ENCODE measurements at places on chromosomes 1 and 21.

- DNase-seq, result no peak
These were observed 125.9 kb upstream of the VAMP3 start for GRCh38 chr1:7644961-7645750.

DNA sequence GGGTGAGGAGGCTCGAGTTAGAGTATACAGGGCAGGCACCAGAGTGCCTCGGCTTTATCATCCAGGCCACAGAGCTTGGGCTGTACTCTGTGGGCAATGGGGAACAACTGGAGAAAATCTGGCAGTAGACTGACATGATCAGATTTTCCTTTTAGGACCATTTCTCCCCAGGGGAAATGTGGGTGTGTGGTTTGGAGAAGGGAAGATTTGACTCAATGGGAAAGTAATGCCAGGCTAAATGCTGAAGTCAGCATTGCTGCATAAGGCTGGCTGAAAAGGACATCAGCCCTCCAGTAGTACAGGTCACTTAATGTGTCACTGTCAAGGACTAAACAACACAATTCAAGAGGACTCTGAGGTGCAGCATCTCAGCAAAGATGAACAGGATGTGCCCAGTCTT, 5.0 kb downstream of the FYB2 start:
- no peak for DNase-seq

DNA sequence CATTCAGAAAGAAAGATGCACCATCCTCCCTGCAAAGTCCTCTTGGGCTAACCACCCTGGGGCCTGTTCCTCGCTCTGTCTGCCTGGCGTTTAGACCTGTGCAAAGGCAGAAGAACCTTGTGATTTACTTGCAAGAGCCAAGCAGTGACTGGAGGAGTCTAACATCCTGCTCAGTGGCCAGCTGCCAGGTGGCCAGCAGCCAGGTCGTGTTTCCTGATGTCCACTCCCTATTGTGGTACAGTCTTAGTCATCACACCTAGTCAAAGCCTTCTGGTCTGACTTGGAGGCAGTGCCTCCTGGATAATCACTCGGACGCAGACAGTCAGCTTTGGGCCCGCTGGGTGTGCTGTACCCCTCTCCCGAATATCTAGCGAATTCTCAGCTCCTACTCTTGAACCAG, 118.1 kb downstream of the PGBD5 start:
- DNase-seq, result no peak

GRCh38 chr1:116329524-116330341, 43.3 kb upstream of the ATP1A1 start:
- peak; percentile 44 for DNase-seq

DNA sequence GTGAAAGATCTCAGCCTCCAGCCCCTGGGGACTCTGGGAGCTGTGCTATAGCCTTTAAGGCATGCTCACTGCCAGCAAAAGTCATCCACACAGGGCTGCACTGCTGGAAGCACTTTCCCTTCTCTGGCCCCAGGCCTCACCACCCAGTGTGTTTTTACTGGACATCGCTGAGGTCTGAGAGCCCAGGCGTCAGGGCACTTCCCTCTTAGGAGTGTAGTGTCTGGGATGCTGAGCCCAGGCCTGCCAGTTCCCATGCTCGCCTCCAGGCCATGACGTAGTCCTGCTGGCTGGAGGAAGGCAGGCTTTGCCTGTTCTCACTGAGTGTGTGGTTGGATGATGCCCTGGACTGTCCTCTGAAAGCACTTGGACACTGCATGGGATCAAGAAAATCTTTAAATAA, 101.2 kb downstream of the GDAP2 start:
- no peak for DNase-seq

DNA sequence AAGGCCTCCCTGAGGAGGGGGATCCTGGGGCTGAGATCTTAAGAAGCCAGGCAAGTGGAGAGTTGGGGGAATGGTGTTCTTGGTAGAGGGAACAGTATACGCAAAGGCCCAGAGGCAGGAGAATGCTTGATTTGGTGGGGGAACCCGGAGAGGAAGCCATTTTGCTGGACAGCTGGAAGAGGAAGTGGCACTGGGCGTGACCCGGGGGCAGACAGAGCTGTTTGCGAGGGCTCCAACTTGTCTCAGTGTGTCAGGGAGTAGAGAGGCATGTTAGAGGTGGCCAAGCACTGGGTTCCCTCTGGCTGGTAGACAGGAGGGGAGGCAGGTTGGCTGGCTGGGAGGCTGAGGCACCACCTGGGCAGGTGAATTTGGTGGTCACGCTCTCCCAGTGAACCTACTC, 96.3 kb upstream of the ACTL8 start:
- no peak for DNase-seq

- DNase-seq, result no peak
These were observed 40.6 kb upstream of the DIPK1A start for GRCh38 chr1:93001893-93002292.

DNA sequence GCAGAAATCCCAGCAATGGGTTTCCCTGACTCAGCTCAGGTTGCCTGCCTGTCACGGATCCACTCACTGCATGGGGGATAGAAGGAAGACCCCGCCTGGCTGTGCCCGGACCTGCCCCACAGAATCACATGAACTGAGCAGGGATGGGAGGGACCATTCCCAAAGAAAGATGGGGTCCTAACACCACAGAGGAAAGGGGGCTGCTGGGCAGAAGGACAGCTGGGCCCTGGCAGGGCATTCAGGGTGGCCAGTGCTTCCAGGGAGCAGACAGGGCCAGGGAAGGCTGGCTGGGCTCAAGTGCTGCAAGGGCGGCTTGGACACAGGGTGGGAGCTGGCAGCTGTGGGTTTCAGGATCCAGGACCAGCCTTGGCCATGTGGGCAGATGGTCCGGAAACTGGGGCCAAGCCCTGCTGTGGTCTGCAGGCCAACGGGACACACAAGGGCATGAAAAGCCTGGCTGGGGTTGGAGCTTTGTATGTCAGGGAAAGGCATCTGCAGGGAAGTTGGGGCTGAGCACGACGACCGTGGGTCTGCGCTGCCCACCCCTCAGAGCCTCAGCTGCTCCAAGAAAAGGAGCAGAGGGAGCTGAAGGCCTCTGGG, 723.9 kb downstream of the PTPRU start:
- no peak for DNase-seq

- no peak for DNase-seq
These were observed 54.7 kb downstream of the NDUFS5 start for GRCh38 chr1:39080831-39081270.

- DNase-seq, result no peak
These were observed 403.9 kb downstream of the PCP4 start for GRCh38 chr21:40271164-40271563.

DNA sequence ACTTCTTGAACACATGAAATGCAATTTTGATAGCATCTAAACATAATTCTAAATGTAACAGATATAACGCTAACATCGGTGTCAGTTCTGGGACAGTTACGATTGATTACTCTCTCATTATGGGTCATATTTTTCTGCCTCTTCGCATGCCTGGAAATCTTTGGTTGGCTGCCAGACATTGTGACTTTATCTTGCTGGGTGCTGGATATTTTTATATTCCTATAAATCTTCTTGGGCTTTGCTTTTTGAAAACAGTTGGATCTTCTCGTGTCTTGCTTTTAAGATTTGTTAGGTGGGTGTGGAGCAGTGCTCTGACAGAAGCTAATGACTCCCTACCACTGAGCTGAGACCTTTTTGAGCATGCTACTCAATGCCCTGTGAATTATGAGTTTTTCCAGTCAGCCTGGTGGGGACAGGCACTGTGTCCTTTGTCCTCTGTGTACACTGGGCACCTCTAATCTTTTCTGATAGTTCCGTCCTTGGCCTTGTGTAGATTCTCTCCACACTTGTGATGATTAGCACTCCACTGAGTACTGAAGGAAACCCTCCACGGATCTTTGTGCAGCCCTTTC, 28.0 kb upstream of the EDARADD start:
- DNase-seq, result no peak

GRCh38 chr1:12383001-12383400, 153.2 kb downstream of the VPS13D start:
- no peak for DNase-seq

DNA sequence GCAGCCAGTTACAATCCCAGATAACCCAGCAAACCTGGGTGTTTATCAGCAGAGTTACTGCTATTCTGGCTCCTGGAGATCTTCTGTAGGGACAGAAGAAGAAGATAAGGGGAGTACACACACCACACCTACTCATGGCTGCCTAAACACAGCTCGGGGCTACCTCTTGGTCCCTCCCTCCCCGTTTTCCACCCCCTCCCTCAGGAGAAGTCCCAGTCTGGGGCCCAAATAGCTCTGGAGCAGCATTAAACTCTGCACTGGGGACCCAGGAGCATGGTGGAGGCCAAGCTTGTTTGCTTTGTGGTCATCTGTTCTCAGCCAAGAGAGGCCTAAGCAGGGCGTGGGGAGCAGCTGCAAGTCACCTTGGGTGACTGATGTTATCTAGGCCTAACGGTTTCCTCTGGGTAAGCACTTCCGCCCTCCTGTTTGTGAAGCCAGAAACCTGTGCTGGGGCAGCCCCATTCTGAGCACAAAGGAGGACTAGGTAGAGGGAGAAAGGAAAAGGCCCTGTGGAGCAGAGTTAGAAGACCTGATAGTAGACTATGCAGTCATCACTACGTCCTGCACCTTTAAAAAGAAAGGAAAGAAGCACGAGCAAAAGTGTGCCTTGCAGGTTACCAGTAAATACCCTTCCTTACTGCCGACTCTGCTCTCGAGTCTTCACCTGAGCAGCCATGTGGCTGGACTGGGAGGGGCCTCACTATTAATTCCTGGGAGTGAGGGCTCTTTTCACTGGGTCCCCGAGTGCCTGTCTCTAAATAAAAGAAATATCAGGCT, 2.0 kb upstream of the RCSD1 start:
- DNase-seq, result no peak

GRCh38 chr1:212301580-212301979, 16.4 kb downstream of the PPP2R5A start:
- no peak for DNase-seq

DNA sequence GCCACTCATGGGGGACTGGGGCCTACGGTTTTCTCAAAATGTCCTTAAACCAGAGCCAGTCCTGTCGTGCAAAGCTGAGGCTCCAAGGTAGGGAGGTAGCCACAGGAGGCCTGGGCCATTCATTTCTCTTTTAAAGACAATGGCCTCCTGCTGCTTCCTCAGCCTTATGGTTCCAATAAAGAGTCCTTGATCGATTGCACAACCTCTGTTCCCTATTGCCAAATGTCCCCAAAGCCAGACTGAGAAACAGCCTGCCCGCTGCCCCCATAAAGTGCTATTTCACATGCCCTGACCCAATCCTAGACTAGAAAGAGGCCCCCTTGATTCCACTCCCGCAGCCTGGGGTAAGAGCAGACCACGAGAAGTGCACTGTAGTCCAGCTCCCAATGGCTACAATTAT, 166.7 kb downstream of the CLIC6 start:
- no peak for DNase-seq

DNA sequence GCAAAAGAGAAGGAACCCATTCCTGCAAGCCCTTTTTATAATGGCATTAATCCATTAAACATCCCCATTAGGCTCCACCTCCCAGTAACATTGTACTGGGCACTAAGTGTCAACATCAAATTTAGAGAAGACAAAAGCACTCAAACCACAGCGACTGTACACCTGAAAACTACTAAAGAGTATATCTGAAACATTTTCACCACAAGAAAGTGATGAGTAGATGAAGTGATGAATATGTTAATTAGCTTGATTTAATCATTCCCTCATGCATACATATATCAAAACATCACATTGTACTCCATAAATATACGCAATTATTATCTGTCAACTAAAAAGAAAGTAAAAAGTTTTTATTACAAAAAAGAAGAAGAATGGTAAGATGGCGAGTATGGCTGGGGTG, 26.4 kb downstream of the ACP6 start:
- DNase-seq, result no peak

- no peak for DNase-seq
These were observed 249.3 kb downstream of the ATG4C start for GRCh38 chr1:63033211-63033610.

DNA sequence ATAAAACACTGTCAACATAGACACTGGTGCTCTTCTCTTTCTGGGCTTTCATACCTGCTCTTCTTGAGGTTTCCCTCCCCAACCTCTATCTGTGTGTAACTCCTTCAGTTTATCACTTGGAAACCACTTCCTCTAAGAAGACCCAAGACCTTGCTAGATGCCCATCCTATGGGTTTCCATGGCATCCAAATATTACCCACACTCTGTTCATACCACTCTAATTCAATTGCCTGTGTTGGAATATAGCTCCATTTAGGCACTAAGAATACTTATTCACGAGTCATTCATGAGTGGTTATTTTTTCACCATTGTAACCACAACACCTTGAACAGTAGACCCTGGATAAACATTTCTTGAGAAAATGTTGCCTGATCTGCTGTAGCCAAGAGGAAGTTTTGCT, 231.1 kb upstream of the SGIP1 start:
- no peak for DNase-seq

- no peak for DNase-seq
These were observed 39.9 kb upstream of the TP53BP2 start for GRCh38 chr1:223885614-223886013.

GRCh38 chr1:201253411-201253810, 29.9 kb upstream of the PKP1 start:
- no peak for DNase-seq

DNA sequence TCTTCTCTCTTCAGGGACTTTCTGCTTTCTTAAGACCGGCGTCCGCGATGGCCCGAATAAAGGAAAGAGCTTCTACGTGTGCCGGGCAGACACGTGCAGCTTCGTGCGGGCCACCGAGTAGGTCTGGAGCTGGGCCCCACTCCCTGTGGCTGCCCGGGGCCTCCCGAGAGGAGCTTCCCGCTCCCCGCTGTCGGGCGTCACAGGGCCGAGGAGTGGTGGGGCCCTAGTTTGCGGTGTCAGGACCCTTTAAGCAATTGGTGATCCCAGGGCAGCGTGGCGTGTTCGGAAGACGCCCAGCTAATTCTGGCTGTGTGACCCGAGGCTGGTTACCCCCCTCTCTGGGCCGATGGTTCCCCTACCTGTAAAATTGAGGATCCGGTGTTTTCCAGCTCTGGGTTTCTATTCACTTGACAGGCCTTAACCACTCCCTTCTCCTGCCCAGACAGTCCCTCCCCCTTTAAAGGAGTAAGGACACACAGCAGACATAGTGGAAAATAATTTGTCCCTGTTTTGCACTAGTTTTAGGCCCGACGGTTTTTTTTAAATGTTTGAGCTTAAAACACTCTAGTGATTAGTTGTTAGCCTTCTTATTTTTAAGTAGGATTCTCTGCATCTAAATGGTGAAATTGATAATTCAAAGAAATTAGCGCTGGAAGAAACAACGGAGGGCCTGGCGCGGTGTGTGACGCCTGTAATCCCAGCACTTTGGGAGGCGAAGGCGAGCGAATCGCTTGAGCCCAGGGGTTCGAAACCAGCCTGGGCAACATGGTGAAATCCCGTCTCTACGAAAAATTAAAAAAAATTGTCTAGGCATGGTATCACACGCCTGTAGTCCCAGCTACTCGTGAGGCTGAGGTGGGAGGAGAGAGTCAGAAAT, 553 bp downstream of the TTF2 start:
- no peak for DNase-seq

GRCh38 chr1:2208309-2209239, 14.0 kb upstream of the FAAP20 start:
- no peak for DNase-seq

DNA sequence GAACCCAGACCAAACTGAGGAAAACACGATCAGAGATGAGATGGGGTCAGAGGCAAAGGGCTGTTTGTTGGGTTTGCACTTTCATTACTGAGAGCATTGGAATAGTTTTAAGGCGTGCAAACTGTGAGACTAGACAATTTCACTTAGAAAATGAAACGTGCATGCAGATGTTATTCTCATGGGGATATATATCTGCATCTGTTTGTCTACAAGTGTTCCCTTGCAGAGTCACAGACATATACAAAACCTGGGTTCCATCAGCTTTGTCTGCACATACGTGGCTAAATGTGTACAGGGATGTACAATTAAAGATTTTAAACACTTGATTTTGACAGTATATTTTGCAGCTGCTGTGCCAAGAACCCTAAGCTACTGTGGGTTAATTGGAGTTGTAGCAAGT, 355.4 kb downstream of the KIF26B start:
- DNase-seq, result no peak

- no peak for DNase-seq
These were observed 2.0 kb upstream of the KRTAP19-7 start for GRCh38 chr21:30563072-30563471.
